ENCODE measurements at places on chromosomes 5 and 9.

DNA sequence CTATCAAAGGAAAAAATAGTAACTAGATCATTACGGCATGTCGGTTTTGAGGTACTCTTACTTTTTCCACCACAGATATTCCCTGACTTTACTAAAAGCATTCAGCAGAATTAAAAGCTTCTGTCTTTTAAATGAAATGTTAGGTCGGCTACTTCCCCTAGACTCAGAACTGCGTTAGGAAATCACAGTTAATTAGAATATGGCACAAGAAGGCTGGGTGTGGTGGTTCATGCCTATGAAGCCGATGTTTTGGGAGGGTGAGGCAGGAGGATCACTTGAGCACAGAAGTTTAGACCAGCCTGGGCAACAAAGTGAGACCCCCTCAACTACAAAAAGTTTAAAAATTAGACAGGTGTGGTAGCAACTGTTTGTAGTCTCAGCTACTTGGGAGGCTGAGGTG lies 24.4 kb downstream of the CEMIP2 start:
- no peak for DNase-seq

- no peak for DNase-seq
Observed at GRCh38 chr9:93828331-93829097, 126.6 kb downstream of the BARX1 start.

DNA sequence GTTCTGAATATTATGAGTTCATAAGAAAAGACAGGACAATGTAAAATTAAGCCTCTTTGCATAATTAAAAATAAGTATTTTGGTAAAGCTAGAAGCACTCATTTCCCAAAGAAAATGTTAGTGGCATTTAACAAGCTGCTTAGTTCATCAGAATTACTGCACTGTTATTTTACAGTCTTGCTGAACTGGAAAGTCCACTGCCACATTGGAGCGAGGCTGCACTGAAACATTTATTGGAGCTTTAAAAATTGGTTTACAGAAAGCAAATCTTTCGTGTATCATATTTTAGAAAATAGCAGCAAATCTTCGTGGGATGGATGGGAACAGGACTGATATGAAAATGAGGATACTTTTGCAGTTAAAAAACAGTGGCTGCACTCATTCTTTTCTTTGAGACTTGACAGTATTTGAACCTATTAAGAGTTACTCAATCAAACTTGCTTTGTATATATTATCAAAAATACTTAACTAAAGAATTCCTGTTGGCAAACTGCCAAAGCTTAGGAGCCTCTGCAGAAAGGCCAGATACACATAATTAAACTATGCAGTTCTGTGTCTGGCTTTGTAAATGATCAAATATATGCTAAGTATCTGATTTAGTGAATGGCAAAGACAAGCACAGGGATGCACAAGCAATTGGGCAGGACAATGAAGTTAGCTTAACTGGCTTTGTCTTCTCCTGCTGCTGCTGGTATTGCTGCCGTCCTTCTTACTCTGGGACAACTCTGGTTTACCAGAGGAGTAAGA lies 16.5 kb upstream of the FBXL7 start:
- DNase-seq = no peak

- no peak for DNase-seq
Observed at GRCh38 chr5:2708132-2708531, 43.3 kb downstream of the IRX2 start.

DNA sequence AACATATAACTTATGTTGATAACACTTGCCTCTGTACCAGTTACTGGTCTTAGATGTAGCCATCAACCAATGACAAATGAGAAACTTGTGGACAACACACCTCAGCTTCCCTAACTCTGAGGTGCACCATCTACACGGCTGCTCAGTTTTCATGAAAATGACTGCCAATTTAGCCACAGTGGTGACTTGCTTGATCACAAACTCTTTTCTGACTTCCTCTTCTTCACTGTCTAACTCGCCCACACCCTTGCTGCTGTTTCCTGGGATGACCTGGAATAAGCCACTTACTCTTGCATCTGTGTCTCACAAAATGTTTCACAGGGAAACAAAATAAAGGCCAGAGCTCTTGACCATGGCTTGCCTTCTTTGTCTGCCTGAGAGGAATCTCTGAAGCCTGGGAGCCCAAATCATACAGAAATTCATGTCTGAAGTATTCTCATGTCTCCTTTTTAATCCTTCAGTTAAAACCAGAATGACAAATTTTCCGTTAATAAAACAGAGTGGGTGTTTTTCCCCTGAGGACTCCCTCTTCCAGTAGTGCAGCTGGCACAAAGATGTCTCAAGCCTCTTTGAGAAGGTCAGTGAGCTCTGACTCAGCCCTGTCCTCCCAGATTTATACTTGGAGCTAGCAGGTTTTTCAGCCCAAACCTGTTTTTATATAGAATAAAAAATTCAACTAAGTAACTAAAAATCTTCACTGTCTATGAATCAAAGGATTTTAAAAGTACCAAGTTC lies 126.5 kb upstream of the PAM start:
- DNase-seq = no peak

DNA sequence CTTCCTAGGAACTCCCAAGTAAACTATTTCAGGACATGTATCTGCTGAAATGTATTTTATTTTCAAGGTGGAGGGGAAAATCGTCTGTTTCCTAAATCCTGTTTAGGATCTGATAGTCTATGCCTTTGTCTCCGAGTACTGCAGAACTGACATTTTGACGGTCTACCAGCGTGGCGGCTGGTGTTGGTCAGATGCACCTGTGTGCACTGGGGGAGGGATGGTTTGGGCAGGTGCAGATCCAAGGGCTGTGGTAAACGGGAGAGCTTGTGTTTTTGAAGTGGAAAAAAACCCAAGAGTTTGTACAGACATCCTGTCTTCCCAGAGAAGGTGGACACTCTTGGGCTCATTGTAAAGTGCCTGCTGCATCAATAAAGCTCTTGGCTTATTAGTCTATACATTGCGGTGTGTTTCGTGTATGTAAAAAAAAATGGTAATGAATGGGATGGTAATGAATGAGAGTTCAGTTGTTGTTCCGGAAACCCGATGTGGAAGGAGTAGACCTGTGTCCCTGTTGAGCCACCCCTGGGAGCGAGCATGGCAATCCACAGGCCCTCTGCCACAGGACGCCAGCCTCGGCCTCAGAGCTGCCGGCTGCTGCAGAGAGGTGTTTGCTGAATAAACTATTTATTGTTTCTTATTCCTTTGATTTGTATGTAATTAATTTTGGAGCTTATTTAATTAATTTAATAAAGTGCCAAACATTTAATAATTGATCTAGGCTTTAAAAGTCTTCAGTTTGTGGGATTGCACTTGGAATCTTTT lies 15.3 kb downstream of the ARPC5L start:
- DNase-seq = no peak

DNA sequence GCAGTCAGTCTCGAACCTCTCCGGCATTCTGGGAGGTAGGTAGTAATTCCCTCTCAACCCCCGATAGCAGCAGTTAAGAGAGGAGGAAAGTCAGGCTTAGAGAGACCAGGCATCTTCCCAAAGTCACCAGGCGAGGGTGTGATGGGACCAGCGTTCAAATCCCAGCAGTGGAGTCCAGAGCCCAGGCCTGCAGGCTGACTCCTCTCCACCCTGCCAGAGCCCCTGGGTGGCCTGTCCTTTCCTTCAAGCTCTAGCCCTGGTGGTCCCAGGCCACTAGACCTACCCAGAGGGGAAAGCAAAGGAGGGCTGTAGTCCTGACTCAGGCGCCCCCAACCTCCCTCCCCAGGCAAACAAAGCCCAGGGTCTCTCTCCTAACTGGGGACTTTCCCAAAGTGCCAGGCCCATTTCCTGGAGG lies 4.2 kb upstream of the NR5A1 start:
- DNase-seq = peak; percentile 35
